ENCODE measurements at places on chromosomes 11 and 22.

GRCh38 chr11:78195917-78196560, 7.3 kb downstream of the USP35 start:
- no peak for DNase-seq

DNA sequence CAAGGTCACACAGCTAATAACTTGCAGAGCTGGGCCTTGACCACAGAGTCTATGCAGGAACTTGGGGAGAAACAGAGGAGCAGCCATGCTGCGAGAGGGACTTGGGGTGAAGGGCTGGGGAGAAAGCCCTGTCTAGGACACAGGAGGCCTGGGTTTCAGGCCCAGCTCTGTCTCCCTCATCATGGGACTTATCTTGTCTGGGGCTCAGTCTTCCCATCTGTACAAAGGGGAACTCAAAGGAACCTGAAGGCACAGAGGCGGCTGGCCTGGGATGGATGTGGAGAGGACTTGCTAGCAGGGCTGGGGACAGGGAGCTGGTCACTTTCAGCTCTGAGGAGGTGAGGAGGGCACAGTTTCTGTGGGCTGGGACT, 36.9 kb upstream of the TPBGL start:
- no peak for DNase-seq

DNA sequence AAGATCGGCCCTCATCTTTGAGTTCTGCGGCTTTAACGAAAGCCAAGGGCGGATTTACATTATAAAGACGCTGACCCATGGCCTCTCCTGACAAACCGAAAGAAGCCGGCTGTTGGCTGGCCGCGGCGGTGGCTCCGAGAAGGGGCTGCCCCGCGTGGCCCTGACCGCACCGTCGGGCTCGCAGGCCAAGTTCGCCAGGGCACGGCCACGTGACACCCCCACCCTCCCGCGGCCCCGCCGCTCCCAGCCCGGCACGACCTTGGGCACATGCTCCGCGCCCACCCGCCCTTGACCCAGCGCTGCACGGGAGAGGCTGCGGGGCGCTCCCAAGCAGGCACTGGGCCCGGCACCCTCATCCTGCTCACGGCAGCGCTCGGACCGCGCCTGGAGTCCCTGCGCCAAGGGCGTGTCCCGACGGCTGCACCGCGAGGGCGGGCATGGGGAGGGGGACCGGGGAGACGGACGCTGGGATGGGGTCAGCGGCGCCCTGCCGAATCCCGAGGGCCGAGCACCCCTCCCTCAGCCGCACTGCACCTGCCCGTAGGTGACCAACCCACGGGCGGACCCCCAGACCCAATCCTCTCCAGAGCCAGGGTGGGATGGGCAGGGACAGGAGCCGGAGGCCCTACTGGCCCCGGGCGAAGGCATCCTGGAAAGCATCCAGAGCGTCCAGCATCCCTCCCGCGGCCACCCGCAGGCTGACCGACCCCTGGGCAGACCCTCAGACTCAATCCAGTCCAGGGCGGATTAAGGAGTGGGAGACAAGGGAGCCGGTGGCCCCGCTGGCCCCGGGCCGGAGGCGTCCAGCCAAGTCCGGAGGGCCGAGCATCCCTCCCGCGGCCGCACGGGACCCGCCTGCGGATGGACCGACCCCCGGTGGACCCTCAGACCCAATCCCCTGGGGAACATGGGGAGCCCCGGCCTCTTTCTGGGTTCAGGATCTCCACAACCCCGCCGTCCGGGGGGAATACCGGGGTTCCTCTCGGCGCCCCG, 759 bp downstream of the CPT1A start:
- no peak for DNase-seq

DNA sequence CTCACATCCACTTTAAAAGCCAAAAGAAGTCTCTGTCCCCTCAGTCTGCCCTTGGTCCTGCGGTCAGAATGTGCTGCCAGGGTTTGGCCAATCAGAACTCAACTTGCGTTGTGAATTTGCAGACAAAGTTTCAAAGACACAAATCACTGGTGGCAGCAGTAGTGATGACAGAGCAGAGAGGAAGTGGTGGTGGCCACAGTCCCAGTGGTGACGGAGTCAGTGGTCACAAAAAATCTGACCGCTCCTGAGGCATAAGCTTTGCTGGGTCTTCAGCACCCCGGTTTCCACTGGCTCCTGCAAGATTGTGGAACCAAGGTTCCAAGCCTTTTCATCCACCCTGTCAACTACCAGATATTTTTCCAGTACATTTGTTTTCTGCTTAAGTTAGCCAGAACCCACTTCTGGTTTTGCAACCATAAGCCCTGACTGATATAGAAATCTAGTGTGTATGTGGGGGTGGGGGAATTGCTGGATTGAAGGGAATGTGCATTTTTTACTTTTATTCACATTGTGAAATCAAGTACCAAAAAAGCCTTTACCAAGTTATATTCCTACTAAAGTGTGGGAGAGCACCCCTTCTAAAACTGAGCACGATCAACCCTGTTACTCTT, 112.3 kb downstream of the TMPRSS5 start:
- DNase-seq: no peak

- DNase-seq: no peak
These were observed 63.2 kb downstream of the ALX4 start for GRCh38 chr11:44246726-44247125.

DNA sequence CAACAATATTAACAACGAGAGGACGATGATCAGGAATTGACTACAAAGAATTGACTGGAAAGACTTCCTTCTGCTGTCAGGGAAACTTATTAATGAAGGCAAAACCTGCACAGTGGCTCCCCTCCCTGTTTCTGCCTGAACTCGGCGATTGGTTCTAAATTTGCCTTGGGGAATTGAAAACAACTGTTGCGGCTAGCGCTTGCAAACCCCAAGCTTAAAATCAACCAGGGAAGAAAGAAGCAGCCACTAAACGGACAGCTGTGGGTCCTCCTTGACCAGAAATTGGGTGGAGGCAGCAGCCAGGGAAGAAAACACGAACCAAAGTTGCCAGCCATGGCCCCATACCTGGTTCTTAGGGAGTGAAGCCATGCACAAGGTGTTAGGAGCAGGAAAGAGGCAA, 383.5 kb upstream of the CADM1 start:
- DNase-seq: no peak

- DNase-seq: no peak
These were observed 9.8 kb upstream of the MPPED2 start for GRCh38 chr11:30595934-30596333.

GRCh38 chr11:31366795-31367194, 2.7 kb downstream of the DCDC1 start:
- no peak for DNase-seq

DNA sequence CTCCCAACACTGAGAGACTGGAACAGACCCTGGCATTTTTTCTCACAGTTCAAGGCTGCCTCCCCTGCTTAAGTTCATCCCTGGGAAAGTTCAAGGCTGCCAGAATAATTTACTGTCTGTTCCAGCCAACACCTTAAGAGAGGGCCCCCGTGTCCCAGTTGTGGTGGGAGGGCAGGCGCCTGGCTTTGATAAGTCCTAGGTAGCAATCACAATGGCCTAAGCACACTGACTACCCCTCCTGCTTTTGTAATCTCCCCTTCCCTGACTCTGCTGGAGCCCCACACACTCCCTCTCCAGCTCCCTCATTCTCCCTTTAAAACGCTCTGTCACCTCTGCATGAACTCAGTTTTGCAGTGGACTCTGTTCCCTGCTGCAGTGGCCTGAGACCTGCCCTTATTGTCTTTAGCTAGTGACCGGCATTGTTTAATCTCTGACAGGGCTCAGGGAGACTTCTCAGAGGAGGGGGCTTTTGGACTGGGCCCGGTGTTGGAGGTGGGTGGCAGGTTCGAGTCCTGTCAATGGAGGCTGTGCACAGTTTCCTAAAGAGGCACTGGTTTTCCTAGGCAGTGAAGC, 507.2 kb downstream of the TBC1D22A start:
- no peak for DNase-seq

DNA sequence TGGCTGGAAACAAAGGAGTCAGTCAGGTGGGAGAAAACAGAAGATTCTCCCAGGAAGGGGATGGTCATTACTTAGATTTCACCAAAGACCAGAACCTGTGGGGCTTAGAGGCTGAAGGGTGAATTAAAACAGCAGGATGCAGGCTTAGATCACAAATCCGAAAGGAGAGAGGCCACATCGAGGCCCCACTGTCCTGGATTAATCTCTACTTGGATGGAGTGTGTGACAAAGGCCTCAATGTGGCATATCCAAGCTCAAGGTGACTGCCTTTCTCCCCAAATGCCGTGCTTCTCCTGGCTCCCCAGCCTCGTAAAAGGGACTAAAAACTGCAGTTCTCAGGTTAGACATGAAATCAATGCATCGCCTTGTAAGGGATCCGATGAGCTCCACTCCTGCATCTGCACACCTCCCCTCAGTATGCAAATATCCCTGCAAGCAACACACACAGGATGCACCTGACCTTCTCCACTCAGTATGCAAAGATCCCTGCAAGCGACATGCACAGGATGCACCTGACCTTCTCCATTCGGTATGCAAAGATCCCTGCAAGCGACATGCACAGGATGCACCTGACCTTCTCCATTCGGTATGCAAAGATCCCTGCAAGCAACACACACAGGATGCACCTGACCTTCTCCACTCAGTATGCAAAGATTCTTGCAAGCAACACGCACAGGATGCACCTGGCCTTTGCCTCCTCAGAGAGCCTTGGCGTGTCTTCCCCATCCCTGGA, 447.4 kb downstream of the BRD1 start:
- DNase-seq: no peak

DNA sequence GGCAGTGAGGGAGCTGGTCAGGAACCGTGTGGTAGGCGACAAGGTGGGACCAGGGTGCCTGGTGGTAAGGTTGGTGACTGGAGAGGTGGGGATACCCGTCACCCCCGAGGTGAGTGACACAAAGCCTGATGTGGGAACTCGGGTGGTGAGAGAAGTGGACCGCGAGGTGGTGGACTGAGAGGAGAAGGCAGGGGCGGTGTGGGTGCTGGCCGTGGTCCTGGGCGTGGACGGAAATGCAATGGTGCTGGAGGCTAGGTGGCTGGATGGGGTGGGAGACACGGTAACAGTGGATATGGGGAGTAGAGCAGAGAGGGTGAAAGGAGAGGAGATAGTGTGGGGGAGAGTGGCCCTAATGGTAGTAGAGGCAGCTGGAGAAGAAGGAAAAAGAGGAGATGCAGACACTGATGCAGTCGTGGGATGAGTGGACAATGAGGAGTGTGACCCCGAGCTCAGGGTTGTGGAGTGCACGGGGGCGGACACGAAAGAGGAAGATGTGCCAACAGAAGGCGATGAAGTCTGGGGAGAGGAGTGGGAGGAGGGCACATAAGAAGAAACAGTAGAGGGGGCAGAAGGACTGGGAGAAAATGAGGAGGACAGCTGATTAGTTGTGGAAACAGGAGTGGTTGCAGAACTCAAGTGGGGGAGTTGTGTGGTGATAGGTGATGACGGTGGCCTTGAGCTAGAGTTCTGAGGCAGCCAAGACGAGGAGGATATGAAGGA, 20.5 kb downstream of the MUC6 start:
- DNase-seq: no peak

- DNase-seq: no peak
These were observed 40.2 kb upstream of the MMP12 start for GRCh38 chr11:102915044-102915375.

DNA sequence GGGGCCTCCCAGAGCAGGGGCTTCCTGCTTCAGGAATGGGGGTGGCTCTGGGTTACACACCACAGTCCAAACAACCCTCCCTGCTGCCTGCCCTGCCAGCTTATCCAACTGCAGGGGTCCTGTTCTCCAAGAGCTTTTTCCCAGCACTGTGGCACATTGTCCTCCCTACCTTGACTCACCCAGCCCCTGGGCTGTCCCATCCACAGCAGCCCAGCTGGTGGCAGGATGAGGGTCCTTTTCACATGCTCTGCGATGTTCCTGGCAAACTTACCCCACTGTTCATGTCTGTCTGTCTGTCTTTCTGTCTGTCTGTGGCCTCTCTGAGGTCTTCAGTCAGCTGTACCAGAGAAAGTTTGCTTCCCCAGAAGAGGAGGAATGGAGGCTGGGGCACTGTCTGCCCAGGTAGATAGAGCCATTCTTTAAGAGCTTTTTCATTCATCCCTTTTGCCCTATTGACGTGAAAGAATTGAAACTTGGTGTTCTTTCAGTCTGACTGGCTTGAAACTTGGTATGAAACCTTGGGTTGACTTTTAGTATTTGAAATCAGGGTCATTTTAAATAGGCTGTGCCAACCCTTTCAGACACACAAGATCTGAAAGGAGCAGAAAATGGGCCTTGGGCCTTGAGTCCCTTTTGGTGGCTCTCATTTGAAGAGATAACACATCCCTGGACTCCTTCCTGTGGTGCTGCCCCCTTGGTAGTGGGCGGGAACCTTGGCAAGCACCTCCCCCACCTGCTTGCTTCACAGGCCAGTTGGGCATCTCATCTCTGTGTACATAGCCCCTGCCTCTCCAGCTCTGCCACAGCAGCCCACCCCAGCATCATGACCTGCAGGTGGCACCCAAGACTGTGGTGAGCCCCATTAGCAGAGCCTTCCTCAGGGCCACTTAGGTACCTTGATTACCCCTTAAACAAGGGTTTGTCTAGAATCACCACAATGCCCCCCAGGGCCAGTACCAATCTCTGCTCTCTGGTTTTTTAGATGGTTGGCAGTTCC, 74.6 kb upstream of the SUSD2 start:
- no peak for DNase-seq

- DNase-seq: no peak
These were observed 5.1 kb upstream of the FAM83F start for GRCh38 chr22:39989633-39990032.

DNA sequence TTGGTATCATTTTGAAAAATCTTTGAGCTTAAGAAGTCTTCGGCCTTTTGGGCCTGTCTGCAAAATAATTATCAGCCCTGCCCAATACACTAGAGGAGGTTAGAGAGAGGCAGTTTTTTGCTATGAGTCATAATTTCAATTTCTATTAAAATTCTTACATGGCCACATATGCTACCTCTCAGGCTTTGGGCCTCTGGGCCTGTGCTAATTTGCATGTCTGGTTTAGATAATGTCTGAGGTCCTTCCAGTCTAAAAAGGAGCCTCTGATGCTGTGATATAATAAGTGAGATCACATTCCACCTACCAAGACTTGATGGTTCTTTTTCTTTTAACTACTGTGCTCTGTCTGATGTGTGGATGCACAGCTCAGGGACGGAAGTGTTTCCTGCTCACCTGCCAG, 70.8 kb downstream of the KCNJ1 start:
- no peak for DNase-seq

DNA sequence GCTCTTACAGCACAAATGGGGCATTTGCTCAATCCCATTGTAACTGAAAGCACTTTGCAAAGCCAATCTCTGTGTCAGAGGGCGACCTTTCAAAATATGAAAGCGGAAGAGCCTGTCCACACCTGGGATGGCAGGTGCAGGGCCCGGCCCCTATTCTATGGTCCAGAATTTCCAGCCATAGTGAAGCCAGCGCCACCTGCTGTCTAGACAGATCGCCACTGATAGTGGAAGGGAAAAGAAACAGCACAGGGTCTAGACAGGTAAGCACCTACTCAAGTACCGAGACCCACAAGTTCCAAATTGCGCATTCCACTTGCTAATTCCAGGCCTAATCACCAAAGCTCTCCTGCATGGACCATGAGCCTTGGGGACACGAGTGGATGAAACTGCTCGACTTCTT, 141.4 kb downstream of the NTM start:
- no peak for DNase-seq

GRCh38 chr11:11416917-11417316, 63.9 kb upstream of the CSNK2A3 start:
- DNase-seq: no peak
